Stimulated activated CD8-positive, alpha-beta memory T cell treated with anti-CD3 and anti-CD28 coated beads, Interleukin-2, amount 100 ng/mL, for 1 hour (primary cell): ENCODE measurements at places on chromosomes 3 and 15.

DNA sequence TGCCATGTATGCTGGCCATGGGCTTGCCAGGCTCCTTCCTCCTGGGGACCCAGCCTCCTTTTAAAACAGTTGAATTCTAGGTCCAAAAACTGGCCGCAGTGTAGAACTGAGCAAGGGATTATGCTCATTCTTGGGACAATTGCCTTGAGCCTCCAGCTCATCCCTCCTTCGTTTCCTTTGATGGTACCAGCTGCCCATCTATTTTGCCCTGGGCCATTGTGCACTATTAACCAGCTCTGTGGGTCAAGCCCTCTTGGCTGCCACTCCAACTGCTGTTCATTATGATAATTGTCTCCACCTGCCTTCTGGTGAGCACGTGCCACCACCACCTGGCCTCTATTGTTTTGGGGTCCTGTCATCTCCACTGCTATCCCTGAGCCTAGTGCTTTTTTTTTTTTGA, 75.8 kb upstream of the SYN2 start:
- DNase-seq: no peak

DNA sequence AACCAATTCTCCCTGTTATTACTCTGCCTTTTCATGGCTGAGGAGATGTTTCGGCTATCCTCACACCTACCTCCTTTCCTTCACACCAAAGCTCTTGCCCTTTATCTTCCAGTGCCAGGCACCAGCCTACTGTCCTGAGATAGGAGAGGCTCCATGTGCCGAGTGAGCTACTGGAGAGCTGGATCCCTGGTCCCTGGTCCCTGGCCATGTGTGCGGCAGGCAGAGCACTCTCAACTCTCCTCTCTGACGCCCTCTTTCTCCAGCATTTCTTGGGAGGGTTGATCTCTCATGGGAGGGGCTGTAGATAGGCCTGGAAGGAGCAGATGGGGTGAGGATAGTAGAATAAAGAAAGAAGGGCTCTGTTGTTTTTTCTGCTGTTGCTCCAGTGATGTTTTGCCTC, 277.1 kb upstream of the UMPS start:
- DNase-seq: no peak

DNA sequence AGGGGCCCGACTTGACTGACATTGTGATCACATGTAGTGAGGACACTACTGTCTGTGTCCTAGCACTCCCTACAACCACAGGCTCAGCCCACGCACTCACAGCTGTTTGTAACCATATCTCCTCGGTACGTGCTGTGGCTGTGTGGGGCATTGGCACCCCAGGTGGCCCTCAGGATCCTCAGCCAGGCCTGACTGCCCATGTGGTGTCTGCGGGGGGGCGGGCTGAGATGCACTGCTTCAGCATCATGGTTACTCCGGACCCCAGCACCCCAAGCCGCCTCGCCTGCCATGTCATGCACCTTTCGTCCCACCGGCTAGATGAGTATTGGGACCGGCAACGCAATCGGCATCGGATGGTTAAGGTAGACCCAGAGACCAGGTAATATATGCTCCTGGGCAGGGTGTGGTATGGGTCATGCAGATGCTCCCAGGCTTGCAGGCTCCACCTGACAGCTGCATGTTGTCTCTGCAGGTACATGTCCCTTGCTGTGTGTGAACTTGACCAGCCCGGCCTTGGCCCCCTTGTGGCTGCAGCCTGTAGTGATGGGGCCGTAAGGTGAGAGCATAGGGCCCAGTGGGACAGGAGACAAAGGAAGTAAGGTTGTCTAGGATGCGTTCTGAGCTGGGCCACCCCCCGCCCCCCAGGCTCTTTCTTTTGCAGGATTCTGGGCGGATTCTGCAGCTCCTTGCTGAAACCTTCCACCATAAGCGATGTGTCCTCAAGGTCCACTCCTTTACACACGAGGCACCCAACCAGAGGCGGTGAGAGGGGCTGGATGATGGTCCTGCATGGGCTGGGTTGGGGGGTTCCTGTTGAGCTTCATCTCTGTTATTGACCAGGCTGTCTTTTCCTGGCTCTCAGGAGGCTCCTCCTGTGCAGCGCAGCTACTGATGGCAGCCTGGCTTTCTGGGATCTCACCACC, 4.4 kb downstream of the DALRD3 start:
- no peak for DNase-seq

DNA sequence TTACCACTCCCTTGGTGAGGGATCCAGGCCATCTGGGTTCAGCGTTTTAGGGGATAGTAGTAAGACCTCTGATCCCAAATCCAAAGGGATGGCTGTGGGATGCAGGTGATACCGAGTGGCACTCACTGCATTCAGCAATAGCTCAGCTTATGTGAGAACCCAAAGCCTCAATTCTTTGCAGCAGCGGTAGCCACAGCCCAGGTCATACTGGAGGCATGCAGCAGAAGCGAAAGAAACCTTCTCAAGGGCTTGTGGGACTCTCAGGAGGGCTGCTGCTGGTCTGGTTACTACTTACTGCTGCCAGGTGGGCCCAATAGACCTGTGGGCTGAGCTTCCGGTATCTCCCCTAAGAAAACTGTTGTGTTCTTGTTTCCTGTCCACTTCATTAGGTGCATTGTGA, 38.0 kb downstream of the CHCHD6 start:
- DNase-seq: no peak

DNA sequence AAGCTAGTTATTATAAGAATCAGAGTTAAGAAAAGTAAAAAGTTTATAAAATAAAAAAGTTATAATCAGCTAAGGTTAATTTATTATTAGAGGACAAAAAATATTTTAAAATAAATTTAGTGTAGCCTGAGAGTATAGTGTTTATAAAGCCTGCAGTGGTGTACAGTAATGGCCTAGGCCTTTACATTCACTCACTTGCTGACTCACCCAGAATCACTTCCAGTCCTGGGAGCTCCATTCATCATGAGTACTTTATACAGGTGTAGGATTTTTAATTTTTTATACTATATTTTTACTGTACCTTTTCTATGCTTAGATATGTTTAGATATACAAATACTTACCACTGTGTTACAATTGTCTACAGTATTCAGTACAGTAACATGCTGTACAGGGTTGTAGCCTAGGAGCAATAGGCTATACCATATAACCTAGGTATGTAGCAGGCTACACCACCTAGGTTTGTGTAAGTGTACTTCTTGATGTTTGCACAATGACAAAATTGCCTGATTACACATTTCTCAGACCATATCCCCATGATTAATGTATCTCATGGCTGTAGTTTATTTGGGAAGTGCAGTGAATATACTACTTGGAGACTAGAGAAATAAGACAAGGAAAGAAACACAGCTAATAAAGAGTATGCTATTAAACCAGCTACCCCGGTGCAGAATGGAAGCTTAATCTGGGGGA, 101.9 kb upstream of the GALNT15 start:
- no peak for DNase-seq

DNA sequence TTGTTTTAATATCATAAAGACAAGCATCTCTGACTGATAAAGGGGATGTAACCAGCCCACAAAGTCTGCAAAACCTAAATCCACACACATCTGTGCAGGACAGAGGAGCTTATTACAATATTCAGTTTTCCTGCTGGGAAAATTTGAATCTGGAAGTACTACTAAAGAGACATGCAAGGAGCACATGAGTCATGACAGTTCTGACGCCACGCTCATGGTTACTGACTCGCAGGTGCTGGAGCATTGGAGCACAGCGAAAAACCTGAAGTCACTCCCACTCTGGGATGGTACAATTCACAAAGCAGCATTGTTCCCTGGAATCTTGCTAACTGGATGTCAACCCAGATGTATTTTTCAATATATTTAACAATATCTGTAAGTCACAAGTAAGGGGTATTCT, 7.6 kb upstream of the ISL2 start:
- DNase-seq: no peak

- DNase-seq: no peak
These were observed 254.2 kb downstream of the FEZF2 start for GRCh38 chr3:62119139-62119538.

GRCh38 chr15:66224946-66225345, 28.6 kb downstream of the MEGF11 start:
- no peak for DNase-seq

- DNase-seq: no peak
These were observed 4.9 kb downstream of the MON1A start for GRCh38 chr3:49924683-49925082.

DNA sequence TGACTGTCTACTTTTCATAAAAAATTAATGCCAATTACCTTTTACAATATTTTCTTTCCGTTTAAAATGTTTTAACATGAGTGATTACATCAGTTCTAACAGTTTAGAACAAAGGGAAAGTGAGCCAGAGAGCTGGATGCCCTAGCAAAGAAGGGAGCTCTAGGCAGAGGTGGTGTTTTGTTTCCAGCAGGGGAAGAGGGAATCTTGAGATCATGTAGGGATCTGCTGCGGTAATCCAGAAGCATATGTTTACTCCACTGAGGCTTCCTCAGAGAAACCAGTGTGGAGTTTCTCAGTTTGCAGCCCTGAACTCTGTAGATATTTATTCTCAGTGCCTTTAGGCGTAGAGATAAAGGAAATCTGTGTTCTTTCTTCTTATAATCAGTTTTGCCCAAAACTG, 399.3 kb downstream of the NLGN1 start:
- no peak for DNase-seq

- DNase-seq: no peak
These were observed 53.7 kb downstream of the TGFBR2 start for GRCh38 chr3:30660136-30660535.

- DNase-seq: no peak
These were observed 12.0 kb downstream of the PIERCE2 start for GRCh38 chr15:55420171-55420866.

GRCh38 chr3:56673781-56674457, 9.1 kb downstream of the TASOR start:
- no peak for DNase-seq

DNA sequence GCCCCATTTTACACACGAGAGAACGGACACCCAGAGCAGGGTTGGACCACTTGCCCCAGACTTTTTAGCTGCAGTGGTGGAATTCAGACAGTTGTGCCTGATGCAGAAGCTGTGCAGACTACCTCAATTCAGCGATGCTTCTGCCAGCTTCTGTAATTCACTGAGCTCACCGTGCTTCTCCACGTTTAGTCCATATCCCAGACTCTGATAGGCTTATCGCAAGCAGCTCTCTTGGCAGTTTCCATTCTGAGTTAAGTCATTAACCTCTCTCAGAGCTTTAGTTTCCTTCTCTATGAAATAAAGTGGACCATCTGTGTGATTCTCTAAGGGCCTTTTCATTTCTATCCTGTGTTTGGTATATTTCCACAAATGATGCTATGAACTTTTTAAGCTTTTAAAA, 37.1 kb downstream of the ABHD17C start:
- no peak for DNase-seq

DNA sequence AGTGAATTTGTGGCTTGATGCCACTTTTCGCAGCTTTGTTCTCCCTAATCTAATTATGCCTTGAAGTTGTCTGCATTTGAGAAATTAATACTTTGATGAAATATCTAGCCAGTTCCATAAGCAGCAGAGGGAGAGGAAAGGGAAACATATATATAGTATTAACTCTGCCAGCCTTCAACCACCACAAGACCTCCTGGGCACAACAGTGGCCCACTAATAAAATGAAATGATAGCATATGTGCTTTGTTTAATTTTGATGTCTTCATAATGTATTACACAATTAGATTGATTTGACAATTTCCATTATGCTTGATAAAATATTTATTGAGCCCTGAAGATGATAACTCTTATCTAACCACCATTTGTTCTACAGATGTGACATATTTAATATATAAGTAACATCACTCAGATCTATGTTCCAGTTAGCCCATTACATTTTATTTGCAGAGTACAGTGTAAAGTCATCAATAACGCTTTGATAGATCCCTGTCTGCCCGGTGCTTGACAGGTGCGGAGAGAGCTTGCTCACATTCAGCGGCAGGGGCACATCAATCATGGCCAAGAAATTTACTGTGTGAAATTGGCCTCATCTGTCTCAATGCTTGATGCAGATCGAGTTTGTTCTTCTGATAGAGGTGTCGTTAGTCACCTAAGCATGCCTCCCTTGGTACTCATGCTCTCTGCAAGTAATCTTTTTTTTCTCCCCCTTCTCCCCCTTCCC, 187.4 kb downstream of the MECOM start:
- DNase-seq: no peak

- no peak for DNase-seq
These were observed 194.6 kb downstream of the THRB start for GRCh38 chr3:24299806-24300626.

GRCh38 chr3:67349551-67350174, 304.7 kb downstream of the SUCLG2 start:
- no peak for DNase-seq
